ENCODE measurements at places on chromosomes 1 and 21. TPM values are rescaled to one million over a fixed set of nuclear protein-coding genes. Genes with fewer than 3 reads are reported as not detected.
A peak's percentile ranks its signal among the peaks of the same experiment; 100 is the strongest.

- DNase-seq: no peak
These were observed 30.3 kb upstream of the PEX10 start for GRCh38 chr1:2442661-2443060.

DNA sequence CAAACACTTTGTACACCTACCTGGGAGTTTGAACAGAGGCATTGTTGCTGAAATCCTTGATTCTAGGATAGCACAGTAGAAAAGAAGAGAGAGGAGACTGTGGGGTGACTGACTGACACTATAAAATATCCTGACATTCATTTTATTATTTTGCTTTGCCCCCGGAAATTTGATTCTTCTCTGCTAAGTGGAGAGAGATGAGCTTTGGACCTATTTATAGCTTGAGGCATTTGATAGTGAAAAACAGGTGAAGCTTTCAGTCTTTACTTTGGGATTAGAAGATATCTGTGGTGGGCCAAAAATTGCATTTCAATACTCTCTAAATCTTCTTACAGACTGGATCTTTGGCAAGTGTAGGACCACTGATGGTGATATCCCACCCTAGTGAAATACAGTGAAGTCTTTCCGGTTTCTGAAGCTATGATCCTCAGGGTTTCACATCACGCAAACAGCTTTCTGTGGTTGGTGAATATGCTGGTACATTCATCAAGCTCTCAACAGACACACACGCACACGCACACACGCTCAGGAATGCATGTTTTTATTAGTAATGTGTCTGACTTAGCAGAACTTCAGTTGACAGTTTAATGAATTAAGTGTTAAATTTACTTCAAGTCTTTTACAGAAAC lies at the start of gene AMPD1:
Gene AMPD1, minus strand, starts transcription at position 117 of the 629 bp plus-strand sequence. Its CDS starts 75 bp downstream, at position 42.
- DNase-seq: no peak

DNA sequence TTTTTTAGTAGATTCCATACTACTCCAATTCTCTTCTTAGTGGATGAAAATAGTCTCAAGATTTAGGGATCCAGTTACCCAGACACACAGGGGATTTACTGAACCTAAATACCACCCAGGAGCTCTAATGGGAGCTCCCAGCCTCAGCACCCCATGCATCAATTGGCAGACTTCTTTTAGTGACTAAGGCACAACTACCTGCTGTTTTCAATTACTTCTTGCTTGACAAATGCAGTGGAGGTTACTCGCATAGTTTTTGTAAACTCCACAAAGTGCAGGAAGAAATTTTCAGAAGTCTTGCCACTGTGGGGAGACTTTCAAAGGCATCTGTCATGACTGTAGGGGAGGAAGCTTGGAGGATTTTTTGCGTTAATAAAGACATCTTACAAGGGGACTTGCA lies 35.5 kb upstream of the MAP10 start:
- no peak for DNase-seq

DNA sequence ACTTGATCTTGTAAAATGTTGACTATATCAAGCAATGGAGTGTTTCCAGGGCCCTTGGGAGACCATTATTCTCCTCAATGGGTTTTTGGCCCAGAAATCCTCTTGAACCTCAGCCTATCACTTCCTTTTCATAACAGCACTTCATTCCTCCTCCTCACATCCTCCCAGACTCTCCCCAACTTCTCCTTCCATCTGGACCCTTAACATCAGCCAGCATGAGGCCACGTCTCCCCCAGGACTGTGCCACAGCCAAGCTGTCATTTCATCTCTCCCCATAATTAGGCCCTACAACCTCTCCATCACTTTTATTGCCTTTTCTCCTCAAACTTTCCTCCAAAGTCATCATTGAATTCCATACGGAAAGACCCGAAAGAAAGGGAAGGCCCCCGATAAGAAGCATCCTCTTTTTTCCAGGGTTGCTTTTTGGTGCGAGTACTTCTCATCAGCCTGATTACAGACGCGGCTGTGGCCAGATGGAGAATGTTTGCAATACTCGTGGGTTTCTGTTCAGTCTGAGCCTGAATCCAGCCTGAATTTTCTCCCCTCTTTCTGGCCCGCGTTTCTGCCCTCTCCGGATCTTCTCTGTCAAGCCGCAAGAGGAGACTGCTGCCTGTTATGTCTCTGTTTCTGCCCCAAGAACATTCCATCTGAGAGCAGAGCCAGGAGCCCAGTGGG lies 52.7 kb upstream of the SLC25A33 start:
- DNase-seq: no peak

GRCh38 chr1:63732666-63733065 lies 41.2 kb upstream of the ROR1 start:
- no peak for DNase-seq

DNA sequence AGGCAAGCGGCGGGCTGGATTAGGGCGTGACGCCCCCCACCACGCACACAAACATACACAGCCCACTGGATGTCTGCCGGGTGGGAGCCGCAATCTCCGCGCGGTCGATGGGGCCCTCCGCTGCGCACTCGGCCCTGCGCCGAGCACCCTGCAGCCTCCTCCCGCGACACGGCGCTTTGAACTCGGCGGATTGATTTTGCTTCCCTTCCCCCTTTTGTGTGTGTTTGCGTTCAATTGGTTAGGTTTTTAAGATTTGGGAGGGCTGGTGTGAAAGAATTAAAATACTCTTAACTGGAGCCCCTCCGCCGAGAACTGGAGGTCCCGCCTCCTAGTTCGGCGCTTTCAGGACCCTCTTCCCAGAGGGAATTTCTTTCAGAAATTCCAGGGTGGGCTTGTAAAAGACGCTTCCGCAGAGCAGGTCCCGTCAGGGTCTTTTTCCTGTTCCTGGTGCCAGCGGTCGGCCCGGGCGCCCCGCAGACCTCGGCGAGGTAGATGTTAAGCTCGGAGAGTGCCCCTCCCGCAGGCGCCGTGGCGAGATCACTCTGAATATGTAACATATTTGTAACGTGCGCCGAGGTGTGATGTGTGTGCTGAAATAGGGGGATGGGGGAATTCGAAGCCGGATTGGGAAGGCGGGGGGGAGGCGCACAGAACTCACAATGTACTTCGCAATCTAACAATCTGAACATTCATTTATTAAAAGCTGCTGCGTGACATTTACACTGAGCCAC lies 8.0 kb upstream of the BARHL2 start:
- DNase-seq: no peak

DNA sequence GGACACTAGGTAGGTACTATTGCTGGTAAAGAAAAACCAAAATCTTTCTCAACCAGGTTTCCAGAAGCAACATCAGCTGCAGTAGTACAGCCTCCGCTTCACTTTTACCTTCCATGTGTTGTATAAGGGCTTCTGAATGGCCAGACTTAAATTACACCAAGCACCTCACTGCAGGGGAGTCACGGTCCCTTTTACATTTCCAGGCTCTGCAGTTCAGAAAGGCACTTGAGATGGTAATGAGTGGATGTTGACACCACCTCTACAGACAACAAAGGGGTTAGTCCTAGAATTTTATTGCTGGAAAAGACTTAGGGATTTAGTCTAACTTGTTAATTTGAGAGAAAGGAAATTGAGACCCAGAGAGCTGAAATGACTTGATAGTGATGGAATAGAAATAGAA lies 12.0 kb upstream of the DUSP12 start:
- no peak for DNase-seq

DNA sequence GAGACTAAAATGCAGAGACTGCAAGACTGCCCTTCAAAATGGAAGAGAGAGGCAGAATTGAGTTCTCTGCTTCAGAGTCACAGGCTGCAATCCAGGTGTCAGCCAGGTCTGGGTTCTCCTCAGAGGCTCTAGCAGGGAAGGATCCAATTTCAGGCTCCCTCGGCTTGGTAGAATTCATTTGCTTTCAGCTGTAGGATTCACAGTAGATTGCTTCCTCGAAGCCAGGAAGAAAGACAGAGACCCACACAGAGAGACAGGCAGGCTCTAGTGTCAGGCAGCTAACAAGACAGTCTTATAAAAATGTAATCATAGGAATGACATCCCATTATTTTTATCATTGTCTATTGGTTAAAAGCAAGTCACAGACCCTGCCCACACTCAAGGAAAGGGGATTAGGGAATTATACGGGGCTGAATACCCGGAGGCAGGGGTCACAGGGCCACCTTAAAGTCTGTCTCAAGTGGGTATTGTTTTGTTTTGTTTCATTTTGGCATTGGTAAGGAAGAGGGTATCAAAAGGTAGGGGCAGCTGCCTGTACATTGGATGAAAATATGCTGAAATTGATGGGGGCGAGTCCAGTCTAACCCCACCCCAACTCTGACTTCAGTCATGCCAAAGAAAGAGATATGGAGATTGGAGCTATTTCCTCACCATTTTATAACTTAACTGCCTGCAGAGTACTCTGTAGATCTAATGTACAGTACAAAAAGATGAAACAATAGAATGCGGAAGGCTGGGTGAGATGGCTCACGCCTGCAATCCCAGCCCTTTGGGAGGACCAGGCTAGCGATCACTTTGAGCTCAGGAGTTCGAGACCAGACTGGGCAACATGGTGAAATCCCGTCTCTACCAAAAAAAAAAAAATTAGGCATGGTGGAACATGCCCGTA lies 9.5 kb upstream of the TBCE start:
- peak; percentile 29 for DNase-seq

DNA sequence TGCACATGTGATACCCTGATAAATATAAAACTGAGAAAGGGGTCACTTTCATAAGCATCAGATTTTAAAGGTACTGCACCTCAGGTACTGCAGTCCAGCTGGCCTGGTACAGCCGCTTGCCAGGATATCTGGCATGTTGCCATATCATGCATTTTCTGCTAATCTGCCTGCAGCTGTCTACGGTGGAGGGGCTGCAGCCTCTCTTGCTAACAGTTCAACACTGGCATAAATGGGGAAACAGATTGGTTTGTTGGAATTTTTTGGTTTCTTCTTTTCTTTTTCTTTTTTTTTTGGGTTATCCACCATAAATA lies 71.5 kb downstream of the MIS18A start:
- DNase-seq: no peak

- DNase-seq: no peak
These were observed 6.8 kb upstream of the INAVA start for GRCh38 chr1:200887772-200888348.

DNA sequence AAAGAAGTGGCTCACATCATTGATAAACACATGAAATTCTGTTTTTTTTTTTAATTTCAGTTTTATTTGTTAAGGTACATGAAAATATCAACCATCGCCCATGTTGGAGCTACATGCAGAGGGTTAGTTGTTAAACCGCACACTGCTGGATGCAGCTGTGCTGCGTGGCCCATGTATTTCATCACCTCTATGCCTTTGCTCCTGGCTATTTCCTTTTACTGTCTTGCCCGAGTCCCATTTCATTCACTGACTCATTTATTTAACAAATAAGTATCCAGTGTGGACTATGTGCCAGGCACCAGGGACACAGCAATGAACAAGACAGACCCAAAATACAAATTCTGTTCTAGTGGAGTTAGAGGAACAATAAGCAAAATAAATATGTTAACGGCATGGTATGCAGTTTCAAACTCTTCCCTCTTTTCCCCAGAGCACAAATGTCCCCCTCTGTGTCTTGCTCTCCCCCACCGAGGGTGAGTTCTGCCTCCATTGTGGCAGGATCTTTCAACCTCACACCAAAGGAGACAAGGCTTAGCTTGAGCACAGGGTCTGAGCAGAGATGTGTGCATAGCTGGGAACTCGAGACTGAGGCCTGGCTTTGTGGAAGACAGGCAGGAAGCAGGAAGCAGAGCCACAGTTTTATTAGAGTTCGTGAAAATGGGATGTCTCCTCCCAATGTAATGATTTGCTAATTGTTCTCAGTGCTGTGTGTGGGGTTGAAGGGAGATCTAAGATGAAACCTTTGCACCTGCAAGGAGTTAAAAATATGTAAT lies 44.6 kb downstream of the MAN1C1 start:
- no peak for DNase-seq

DNA sequence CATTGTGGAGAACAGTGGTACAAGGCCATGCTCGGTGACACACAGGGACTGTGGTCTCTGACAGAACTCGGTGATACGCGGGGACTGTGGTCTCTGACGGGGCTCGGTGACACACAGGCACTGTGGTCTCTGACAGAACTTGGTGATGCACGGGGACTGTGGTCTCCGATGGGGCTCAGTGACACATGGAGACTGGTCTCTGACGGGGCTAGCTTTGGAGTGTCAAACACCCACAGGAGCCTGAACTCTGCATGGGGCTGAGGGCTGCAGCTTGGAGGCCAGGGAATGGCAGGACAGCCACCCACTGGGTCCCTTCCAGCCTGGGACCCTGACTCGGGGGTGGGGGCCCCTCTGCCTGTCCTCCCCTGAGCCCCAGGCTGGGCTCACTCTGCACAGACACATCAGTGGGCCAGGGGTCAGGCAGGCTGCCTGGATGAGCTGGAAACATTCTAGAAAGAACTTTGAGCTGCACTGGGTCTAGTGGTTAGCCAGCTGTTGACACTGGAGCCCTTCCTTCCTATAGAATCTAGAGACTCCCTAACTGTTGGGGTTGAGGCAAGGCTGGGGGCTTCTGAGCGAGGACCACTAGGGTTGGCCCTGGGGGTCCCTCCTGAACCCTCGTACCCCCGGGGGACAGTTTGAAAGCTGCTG lies 49.8 kb downstream of the DISP3 start:
- DNase-seq: no peak

GRCh38 chr21:25551569-25551968 lies 55.7 kb downstream of the MRPL39 start:
- DNase-seq: no peak

DNA sequence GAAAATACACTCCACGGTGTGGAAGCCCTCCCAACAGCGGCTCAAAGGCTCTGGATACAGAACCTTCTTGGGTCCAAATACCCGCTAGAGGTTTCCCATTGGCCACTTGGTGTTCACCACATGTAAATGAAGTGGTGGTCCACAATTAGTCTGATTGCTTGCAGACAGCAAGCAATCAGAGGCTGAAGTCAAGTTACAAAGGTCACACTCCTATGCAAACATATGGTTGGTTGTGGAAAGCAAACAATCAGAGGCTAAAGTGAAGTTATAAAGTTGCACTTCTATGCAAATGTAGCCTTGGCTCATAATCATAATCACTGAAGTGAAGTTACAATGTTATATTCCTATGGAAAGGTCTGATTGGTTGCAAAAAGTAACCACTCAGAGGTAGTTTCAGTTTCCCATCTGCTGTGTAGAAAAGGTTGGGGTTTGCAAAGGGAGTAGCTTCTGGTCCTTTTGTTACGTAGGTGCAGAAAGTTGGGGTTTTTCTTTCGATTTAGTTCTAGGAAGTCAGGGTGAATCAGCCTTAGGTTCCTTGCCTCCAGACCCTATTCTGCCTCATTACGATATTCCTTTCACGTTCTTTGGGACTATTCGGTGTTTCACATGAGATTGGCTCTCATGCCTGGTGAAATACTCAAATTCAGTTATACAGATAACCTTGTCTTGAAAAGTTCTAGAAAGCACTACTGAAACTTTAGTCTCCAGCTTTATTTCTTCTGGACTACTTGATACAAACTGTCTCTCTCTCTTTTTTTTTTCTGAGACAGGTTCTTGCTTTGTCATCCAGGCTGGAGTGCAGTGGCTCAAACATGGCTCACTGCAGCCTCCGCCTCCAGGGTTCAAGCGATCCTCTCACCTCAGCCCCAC lies 36.7 kb upstream of the MTF2 start:
- no peak for DNase-seq

- peak; percentile 31 for DNase-seq
These were observed 18.4 kb downstream of the IGSF5 start for GRCh38 chr21:39763272-39763970.

GRCh38 chr1:176694713-176695112 lies 231.7 kb downstream of the PAPPA2 start:
- no peak for DNase-seq

- DNase-seq: no peak
These were observed 184.6 kb upstream of the OLFM3 start for GRCh38 chr1:102181341-102181740.

The COL11A1 gene
- polyA plus RNA-seq: 4.7 TPM

The C1orf185 gene
- polyA plus RNA-seq: not detected

The AMY1C gene
- not detected for polyA plus RNA-seq

The B3GALT5 gene
- polyA plus RNA-seq: 1.5 TPM

The CFHR5 gene
- not detected for polyA plus RNA-seq

The HJV gene
- not detected for polyA plus RNA-seq

The SLAMF9 gene
- not detected for polyA plus RNA-seq
